BE2C (cell line): ENCODE measurements at places on chromosomes 7 and 10.

DNA sequence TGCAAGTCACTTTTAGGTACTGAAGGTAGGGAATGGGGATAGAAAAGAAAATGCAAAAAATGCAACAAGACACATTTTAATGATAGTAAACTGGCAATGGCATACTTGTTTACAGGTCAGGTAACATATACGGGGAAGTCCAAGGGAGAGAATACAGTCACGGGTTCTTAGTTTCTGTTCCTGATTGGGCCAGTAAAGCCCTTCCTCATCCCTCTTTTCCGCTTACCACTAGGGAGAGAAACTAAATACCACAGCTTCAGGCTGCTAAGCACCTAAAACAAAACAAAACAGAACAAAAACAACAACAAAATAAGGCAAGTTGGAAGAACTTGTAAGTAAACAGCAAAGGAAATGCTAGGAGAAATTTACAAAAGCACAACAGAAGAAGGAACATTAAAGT is 65.2 kb upstream of the OGDHL start:
- no peak for DNase-seq

- DNase-seq = no peak
These were observed 544.9 kb upstream of the MGMT start for GRCh38 chr10:128922172-128922571.

- peak; percentile 53 for DNase-seq
These were observed 166.8 kb downstream of the IQUB start for GRCh38 chr7:123367484-123368122.

DNA sequence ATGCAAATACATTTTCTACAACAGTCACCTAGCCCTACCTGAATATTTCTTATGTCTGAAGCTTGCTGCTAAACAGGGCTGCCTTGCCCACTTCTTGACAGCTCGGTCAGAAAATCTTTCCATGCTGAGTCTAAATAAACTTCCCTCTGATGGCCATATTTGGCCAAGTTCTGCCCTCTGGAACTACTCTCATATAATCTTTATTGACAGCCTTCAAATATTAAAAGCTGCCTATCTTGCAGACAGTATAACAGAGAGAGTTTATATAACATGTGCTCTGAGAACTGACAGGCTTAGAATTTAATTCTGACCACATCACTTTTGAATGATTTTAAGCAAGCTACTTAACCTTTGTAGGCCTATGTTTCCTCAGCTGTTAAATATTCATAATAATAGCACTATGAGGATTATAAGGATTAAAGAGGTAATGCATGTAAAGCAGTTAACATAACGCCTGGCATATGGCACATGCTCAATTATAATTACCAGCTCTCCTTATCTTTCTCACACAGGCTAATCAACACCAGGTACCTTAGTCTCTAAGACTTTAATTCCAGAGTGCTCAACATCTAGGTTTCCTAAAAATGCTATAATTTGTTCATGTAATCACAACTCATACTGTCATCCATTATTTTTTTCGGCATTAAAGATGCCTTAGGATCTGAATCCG is 334.1 kb downstream of the HPSE2 start:
- DNase-seq = no peak

GRCh38 chr7:134056816-134057215 is 70.3 kb upstream of the LRGUK start:
- DNase-seq = no peak

GRCh38 chr10:122727426-122727825 is 27.8 kb upstream of the C10orf120 start:
- no peak for DNase-seq

DNA sequence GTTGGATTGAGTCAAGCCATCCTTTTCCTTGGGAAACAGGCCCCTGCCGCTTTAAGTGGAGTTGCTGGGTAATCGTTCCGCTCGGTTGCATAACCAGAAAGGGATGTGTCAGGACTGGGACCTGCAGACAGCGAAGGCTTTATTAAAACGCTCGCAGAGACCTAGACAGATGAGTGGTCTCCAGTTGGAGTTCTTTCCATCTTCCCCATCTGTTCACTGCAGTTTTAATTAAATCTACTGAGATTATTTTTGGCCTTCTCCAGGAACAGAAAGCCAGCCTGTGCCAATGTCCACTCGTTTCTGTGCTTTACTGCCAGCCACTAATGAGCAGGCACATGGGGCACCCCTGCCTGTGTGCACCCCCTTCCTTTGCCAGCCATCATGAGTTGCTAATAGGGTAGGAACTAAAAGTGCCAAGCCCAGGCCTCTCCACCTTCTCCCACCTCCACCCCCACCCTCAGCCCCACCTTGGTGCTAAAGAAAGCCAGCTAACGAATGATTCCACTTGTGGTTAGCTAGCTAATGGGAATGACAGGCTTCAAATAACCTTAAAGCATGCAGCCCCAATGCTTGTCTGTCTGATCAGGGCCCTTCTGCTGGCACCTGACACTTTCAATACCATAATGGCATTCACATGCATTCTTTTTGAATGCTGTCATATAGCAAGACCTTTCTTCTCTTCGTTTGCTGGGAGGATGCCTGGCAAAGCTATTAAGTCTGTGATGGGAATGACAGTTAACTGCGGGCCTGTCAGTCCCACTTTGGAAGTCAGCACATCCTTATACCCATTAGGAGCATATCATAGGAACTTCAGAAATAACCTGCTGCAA is 556.8 kb upstream of the GALNT17 start:
- peak; percentile 84 for DNase-seq

DNA sequence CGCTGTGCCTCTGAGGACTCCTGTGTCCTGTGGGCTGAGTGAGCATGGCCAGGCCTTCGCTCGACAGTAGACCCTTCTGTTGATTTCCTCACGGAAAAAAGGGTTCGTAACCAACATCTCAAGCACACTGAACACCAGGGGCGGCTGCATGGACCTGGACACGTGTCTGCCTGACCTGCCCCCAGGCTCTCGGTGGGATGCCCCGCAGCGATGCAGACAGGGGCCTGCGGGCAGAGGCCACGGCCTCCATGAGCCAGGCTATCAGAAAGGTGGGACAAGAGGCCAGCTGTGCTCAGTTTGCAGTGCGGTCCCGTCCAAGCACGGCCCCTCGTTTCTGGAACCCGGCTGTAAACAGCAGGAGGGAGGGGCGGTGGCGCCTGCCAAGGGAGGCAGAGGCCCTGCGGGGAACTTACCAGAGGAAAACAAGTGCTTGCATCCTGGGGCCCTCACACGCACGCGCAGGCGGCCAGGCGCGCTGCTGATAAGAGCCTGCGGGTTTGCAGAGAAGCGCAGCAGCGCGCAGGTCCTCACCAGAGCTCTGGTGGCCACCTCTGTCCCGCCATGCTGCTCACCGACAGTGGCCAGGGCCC is 10.6 kb downstream of the GPR146 start:
- peak; percentile 94 for DNase-seq

DNA sequence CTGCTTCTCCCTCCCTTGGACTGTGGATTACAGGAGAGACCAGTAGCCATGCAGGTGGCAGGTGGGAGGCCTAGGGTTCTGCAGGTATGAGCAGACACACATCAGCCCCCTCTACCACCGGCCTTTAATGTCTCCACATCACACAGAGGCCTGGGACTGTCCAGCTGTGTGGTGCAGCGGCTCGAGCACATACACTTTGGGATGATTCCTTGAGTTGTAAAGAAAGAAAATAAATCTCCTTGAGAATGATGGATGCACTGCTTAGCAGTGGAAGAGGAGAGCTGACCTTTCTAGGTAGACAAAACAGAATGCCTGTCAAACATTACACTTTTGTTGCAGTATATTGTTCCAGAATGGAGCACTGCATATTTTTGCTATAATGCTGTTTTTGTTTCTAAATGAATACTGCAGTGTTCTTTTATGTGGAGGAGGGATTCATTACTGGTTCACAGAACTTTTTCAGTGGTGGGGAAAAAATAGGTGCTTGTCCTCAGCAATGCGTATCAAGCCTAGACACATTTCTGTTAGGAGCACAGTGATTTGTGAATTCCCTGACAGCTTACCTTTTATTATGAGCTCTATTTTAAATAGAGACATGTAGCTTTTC is 66.0 kb downstream of the PTPRE start:
- no peak for DNase-seq

- DNase-seq = no peak
These were observed 53.5 kb upstream of the ARHGAP21 start for GRCh38 chr10:24777196-24777595.

DNA sequence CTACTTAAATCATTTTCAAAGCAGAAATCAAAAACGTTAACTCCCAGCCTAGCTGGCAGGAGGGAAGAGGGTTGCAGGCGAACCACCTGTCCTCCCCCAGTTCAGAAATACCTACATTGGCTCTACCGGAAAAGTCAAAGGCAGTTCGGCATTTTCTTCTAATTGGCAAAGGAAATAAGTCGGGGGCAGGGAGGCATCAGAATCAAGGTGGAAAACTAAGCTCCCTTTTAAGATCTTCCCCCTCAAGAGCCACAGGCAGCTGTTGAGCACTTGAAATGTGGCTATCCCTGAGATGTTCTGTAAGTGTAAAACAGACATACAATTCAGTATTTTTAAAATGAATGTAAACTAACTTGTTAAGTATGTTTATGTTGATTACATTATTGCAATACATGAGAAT is 957 bp upstream of the ELMO1 start:
- DNase-seq = no peak

- DNase-seq = no peak
These were observed 166.0 kb upstream of the COL1A2 start for GRCh38 chr7:94228678-94229077.

DNA sequence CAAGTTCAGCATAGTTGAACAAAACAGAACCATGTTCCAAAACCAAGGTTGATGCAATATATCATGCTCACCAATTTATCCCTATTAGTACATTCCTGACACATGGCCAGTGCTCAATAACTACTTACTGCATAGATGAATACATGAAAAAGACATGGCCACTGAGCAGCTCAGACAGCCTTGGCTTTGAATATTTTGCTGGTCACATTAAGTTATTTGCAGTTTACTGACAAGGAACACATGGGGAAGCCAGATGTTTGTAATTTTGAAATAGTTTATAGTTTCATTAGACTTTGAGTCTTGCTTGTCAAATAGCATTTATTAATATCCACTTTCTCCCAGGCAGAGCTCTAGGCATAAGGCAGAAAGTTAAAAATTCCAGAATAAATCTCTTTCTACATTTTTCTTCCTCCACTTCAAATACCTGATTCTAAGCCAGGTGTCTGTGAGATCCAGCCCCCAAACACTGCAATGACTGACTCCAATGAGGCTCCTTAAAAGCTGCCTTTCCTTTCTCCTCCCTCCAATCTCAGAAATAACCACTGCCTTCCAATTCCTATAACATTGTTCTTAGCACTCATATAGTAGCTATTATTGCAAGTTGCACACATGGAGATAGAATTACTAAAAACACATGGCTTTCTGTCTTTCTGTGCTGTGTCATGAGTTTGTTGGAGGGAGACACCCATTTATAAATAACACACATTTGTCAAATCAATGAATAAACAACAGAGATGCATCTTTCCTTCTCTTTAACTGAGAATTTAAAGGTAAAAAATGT is 91.3 kb downstream of the PCGF5 start:
- no peak for DNase-seq

- DNase-seq = no peak
These were observed 560.2 kb downstream of the DNAJB6 start for GRCh38 chr7:157896774-157897555.

- no peak for DNase-seq
These were observed 114.9 kb upstream of the NOBOX start for GRCh38 chr7:144518360-144518759.

- DNase-seq = no peak
These were observed 99.9 kb upstream of the AKR1E2 start for GRCh38 chr10:4725917-4726606.

DNA sequence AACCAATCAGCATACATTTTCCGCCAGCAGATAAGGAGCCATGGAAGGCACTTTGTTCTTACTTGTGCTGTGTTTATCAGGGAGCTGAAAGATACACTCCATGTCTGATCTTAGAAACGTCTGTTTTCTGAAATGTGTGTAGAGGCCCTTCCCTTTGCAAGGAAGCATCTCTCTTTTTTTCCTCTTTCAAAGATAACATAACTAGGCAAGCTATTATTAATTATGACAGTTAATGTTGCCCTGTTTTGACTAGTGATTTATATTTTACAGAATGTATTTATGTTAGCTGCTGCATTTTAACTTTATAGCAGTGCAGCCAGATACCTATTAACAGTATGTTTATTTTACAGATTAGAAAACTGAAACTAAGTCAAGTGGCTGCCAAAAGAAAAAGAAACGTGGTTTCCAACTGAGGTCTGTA is 683.2 kb upstream of the IGFBP3 start:
- no peak for DNase-seq

DNA sequence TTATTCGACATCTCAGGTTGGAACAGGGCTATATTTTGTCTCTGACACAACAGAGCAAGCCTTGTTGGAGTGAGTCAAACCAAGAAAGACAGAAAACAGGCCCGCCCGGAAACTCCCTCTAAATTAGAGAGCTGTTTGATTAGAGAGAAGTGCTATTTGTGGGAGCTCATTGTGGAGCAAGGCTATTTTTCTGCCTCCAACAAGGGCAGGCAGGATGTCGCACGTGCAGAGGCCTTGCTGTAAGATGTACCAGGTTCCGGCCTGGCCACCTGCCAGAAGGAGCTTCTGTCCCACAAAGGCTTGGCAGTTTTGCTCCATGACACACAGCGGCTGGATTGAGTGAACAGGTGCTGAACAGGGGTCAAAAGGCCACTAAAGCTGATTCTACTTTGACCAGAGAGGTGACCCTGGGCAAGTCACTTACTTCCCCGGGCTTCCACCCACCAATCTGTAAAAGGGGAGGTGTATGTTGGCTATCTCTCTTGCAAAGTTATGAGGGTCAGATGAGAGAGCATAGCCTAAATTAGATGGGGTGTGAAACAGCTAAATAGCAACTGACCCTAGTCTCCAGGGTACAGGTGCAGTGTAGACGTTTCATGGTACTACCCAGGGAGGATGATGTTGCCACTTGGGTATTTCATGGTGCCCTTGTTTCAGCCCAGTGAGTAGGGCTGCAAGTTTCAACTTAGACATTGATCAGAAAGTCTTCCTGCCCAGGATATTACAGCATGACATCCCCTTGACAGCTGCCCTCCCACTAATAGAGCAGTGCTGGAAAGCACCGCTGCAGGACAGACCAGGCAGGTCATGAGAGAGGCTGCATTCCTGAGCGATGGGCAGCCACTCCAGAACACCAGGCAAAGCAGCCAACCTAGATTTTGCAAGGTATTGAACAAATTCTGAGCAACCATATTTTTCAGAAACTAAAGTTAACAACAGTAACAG is 62.0 kb downstream of the VSTM4 start:
- no peak for DNase-seq

DNA sequence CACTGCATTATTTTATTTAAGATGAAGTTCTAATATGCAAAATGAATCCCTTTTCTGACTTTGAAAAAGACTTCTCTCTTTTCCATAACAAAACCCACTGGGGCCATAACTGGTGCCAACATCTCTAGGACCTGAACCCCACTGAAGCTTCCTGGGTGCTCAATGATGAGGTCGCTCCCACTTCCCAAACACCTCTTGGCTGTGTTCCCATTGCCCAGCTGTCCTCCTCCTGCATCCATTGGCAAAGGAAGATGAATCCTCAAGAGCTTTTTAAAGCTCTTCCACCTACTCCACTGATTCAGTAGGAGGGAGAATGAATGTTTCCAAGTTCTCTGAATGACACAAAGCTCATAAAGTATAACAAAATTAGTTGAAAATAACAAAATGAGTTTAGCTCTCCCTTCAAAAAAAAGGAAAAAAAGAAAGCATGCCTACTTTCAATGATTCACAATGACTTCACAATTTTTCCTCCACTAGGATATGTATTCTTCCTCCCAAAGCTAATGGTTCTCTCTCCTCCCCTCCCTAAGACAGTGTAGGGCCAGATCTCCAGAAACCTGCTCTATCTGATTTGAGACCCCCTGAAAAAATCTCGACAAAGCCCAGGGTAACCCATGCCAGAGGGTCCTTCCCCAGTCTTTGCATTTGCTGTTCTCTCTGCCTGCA is 64.8 kb downstream of the SORBS1 start:
- DNase-seq = no peak

- DNase-seq = no peak
These were observed 109.0 kb upstream of the KLF6 start for GRCh38 chr10:3893901-3894563.
